WTC11 (cell line): ENCODE measurements at places on chromosomes 3 and 15. TPM values are rescaled to one million over a fixed set of nuclear protein-coding genes. Genes with fewer than 3 reads are reported as not detected.

The POLQ gene
- 14.9 to 16.8 TPM (median 16.2 TPM) in 3 replicates for total RNA-seq

DNA sequence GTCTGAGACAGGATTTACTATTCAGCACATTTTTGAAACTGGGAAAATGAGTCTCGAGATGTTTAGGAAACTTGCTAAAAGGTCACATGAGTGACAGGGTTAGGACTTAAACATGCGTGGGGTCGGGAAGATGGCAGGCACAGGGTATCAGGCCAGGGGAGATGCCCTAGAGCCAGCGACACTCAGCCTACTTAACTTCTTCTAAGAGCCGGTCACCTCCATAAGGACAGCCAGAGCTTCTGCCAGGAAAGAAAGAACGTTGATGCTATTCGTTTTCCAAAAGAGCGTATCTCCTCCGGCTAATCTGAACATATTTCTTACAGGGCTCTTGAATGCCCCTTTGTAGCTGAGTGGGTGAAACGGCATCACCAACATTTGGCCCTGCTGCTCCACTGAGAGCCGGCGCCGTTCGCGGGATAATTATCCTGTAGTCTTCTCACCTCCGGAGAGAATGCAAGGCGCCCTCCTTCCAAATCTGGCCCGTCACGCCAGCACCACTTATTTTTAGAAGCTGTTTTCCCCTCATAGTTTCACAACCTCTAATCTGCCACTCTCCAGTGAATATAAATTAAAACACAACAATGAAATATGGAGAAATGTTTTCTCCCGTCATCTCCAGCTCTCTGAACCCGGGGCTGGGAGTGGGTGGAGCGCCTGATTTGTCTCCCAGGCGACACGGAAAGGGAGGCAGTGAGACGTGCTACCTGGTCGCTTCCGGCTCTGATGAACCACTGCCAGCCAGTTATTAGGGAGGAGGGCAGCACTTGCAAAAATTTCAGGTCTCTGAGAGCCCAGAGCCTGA is 58.5 kb downstream of the LIPC start:
- no peaks in the 10 kb centered on the region for H3K4me1 ChIP-seq
- H3K4me3 ChIP-seq = no peak overlapping the region
- H3K27ac ChIP-seq = no peak overlapping the region
- no peaks in the 10 kb centered on the region for H3K27me3 ChIP-seq
- H3K36me3 ChIP-seq = peaks cover 8% of the 10 kb centered on the region

DNA sequence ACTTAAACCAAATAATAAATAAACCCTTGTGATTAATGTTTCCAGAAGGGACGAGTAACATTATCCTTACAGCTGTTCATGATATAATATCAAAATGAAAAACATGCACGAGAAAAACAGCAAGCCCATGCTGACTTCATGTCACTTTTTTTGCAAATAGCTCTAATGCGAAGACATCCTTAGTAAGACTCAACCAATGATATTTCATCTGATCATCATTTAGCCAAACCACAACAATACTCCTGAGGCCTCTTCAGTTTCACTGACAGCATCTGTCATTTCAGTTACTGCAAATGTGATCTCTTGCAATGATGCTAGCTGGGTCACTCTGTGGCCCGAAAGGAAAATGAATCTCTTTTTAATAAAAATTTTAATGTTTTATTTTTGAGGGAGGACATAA is 74.0 kb downstream of the POLR2M start:
- no peaks in the 10 kb centered on the region for H3K36me3 ChIP-seq
- H3K4me1 ChIP-seq = peaks cover 5% of the 10 kb centered on the region
- H3K4me3 ChIP-seq = no peak overlapping the region
- no peaks in the 10 kb centered on the region for H3K27me3 ChIP-seq
- no peak for DNase-seq

The LMAN1L gene
- not detected in 3 replicates for total RNA-seq

DNA sequence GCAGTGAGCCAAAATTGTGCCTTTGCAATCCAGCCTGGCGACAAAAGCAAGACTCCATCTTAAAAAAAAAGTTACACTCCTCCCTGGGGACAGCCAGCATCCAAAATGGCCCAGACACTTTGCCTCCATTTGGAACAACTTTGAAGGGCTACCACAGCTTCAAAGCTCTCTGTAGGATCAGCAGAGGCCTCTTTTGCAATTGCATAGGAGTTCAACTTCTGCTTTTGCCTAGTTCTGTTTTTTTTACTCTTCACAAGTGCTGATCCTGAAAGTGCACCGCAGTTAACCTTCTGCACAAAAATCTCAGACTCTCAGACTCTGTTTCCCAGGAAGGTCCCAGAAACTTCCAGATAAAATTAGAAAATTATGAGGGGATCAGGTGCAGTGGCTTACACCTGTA is 25.2 kb upstream of the SLC4A7 start:
- no peak for DNase-seq
- H3K27me3 ChIP-seq = no peaks in the 10 kb centered on the region
- H3K4me1 ChIP-seq = peaks cover 12% of the 10 kb centered on the region
- no peaks in the 10 kb centered on the region for H3K36me3 ChIP-seq
- H3K4me3 ChIP-seq = no peak overlapping the region

DNA sequence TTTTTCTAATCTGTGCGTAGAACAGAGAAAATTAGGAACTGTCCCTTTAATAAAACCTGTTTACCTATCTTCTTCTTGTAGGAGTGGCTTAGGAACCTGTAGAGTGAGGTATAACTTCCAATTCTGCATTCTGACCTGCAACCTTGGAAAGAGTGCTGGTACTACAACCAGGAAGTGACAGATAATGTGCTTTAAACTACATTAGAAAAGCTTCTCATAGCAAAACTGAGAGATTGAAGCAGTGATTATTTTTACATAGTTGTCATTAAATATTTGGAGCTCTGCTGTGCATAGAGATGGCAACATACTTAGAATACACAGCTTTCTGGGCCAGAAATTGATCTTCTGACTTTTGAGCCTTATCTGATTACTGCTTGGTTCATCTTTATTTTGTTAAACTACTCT is 50.4 kb upstream of the ZDHHC23 start:
- peaks cover 30% of the 10 kb centered on the region for H3K4me1 ChIP-seq
- peak overlapping the region; percentile 29 for H3K4me3 ChIP-seq
- no peak for DNase-seq
- H3K36me3 ChIP-seq = no peaks in the 10 kb centered on the region
- no peaks in the 10 kb centered on the region for H3K27me3 ChIP-seq

DNA sequence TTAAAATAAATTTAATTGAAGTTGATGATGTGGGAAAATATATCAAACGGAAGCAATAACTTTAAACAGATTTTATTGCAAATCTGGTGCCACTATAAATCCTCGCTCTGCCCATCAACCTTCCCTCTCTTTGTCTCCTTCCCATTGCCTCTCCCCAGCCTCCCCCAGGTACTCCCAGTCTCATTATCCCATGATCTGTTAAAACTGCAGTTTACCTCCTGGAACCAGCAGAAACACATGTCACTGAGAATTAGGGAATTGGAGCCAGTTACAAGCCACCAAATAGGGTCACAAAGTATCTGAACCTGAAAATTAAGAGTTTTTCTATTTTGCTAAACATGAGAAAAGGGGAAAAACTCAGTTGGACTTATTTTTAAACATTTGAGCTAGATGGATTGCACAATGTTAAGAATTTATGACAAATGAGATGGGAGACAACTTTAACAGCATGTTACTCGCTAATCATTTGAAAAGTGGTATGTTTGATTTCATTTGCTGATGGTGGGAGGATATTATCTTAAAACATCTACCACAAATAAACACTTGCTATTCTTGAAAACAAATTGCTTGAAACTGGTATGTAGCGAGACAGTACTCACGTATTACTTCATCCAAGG is 2.4 kb downstream of the PLCH1 start:
- H3K4me3 ChIP-seq = peak overlapping the region; percentile 98
- peaks cover 49% of the 10 kb centered on the region for H3K4me1 ChIP-seq
- H3K27me3 ChIP-seq = no peaks in the 10 kb centered on the region
- H3K27ac ChIP-seq = no peak overlapping the region

DNA sequence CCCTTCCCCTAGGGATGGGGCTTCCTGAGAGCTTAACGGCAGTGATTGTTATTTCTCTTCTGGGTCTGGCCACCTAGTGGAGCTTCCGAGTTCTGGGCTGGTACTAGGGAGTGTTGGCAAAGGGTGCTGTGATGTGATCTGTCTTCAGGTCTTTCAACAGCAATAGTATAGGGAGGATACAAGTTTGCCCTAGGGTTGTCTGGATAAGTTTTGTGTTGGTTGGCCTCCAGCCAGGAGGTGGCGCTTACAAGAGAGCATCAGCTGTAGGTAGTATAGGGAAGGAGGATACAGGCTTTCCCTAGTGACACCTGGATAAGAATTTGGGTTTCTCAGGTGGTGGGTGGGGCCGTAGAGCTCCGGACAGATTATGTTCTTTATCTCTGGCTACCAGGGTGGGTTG is 19.2 kb upstream of the CPOX start:
- H3K27me3 ChIP-seq = no peaks in the 10 kb centered on the region
- H3K27ac ChIP-seq = no peak overlapping the region
- H3K4me3 ChIP-seq = no peak overlapping the region
- no peaks in the 10 kb centered on the region for H3K36me3 ChIP-seq
- H3K4me1 ChIP-seq = 0 out of 2 replicates have a peak, but pooled peaks cover 8% of the 10 kb centered on the region
- DNase-seq = peak; percentile 56

DNA sequence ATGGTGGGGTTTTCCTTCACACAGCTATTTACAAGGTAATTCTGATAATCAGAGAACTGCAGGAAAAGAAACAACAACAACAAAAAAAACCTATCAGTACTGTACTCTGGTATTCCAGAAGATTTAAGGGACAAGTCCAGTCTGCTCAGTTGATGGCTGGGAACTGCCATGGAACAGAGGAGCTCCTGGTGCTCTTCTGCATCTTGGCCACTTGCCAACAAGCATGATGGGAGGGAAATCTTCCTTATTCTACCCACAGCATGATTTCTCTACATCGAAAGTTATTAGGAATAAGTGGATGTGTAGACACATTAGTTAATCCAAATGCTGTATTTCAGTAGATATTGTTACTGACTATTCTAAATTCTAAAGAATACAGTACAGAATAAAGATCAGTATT is 51.7 kb downstream of the RASGRP1 start:
- H3K27me3 ChIP-seq = no peaks in the 10 kb centered on the region
- H3K4me1 ChIP-seq = peaks cover 35% of the 10 kb centered on the region
- no peak overlapping the region for H3K27ac ChIP-seq
- H3K36me3 ChIP-seq = no peaks in the 10 kb centered on the region
- H3K4me3 ChIP-seq = no peak overlapping the region

DNA sequence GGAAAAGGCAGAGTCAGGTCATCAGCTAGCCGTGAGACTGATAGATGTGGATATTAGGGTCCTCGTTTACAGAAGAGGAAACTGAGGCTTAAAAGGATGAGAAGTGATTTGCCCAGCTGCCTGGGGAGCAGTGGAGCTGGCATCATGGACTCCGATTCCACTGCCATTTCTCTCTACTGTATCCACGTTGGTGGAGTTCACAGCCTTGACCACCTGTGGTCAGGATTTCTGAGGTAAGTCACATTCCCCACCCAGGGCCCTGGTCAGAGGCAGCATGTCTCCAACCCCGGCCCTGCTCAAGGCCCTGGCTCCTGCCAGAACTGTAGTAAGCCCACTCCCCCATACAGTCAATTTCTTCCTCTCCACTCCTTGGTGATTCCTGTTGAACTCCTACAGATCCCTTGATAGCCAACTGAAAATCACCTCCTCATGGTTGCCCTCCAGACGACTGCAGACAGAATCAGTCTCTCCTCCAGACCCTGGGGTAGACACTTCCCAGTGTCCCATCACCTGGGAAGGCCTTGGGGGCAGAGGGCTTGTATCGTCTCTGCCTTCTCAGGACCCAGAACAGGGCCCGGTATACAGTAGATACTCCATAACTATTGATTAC is 41.2 kb upstream of the SLC6A6 start:
- H3K36me3 ChIP-seq = no peaks in the 10 kb centered on the region
- DNase-seq = no peak
- no peaks in the 10 kb centered on the region for H3K27me3 ChIP-seq
- H3K4me3 ChIP-seq = no peak overlapping the region
- peaks cover 5% of the 10 kb centered on the region for H3K4me1 ChIP-seq
- H3K27ac ChIP-seq = no peak overlapping the region

GRCh38 chr3:177824190-177824786 is 627.0 kb upstream of the TBL1XR1 start:
- peaks cover 11% of the 10 kb centered on the region for H3K4me1 ChIP-seq
- no peak overlapping the region for H3K27ac ChIP-seq
- no peaks in the 10 kb centered on the region for H3K27me3 ChIP-seq
- no peak for DNase-seq

DNA sequence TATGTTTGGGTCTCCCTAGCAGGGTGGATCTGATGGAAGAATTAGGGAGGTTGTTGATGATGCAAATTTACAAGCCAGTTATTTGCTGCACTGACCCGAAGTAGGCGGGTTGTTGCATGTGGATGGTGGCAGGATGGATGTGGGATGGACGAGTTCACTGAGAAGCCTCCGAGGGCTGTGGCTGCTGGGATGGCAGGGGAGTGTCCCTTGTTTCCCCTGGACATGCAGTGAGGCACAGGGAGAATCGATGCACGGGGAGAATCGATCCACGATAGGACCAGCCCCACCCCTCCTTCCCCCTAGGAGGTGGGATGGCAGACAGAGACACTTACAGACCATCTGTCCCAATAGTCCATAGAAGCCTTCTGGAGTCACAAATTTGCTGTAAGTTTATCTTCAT is 31.0 kb upstream of the KLF13 start:
- DNase-seq = no peak
- no peaks in the 10 kb centered on the region for H3K36me3 ChIP-seq
- H3K27ac ChIP-seq = no peak overlapping the region
- H3K4me3 ChIP-seq = no peak overlapping the region

The TIGIT gene
- total RNA-seq = 0.04 to 0.07 TPM (median 0.05 TPM) in 3 replicates

The PLA2G4D gene
- 0.07 to 0.24 TPM (median 0.09 TPM) in 3 replicates for total RNA-seq

- H3K4me3 ChIP-seq = no peak overlapping the region
- H3K27ac ChIP-seq = no peak overlapping the region
- no peaks in the 10 kb centered on the region for H3K36me3 ChIP-seq
- no peaks in the 10 kb centered on the region for H3K27me3 ChIP-seq
Observed at GRCh38 chr3:36244728-36245127, 135.6 kb upstream of the STAC start.

DNA sequence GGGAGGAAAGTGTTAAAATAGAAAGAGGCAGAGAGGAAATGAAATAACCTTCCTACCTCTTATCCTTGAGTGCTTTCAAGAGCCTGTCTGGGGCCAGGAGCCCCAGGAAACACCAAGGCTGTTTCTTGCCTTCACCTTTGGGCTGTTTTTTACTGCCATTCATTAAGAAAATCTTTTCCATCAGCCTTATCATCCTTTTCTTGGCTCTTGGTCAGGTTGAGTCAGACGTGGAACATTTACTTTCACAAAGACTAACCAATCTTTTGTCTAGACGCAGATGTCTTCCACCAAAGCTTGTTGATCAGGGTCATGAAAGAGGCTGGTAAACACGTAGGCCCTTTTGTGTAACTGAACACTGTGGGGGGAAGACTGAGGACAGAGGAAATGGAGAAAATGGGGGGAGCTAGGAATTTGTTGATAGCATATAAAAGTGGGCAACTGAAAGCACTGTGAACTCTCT is 151.0 kb upstream of the THBS1 start:
- DNase-seq = no peak
- H3K36me3 ChIP-seq = no peaks in the 10 kb centered on the region
- no peak overlapping the region for H3K4me3 ChIP-seq
- H3K27ac ChIP-seq = no peak overlapping the region

DNA sequence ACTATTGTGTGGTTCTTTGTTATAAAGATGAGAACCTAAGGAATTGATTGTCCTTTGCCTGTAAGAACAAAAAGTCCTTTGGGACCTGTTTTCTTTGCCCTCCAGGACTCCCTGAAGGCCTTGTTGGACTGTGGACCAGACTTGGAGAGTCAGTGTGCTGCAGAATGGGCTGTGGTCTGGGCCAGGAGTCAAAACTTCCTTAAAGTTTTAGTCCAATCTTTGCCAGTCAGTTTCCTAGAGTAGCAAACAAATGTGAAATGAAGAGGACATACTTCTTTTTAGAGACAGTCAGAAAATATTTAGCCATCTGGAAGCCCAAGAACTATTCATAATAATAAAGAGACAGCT is 45.4 kb downstream of the PDE8A start:
- H3K27ac ChIP-seq = peak overlapping the region; percentile 24; the same call in 1 of the 2 replicates
- H3K27me3 ChIP-seq = no peaks in the 10 kb centered on the region
